CD4-positive, alpha-beta T cell treated with Interleukin-6 at 100 ng/mL for 8 hours (primary cell): ENCODE measurements at places on chromosomes 6 and 20.

GRCh38 chr20:1469925-1470571 lies 3.4 kb upstream of the NSFL1C start:
- no peak for DNase-seq

DNA sequence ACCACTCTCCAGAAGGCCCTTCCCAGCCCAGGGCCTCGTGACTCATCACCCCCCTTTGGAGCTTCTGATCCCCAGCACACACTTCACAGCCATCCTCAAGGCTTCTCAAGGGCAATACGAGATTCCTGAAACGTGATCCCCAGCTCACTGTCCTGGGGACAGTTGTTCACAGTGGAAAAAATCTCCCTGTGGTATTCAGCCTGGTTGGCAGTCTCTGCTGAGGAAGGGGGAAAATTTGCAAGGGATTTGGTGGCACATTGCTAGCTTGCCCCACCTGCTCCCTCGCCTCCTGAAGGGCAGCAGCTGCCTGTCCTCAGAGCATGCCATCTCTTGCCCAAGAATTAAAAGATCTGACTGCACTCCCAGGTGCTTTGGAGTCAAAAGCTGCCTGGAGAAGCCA lies 20.7 kb upstream of the PKHD1 start:
- DNase-seq: no peak

DNA sequence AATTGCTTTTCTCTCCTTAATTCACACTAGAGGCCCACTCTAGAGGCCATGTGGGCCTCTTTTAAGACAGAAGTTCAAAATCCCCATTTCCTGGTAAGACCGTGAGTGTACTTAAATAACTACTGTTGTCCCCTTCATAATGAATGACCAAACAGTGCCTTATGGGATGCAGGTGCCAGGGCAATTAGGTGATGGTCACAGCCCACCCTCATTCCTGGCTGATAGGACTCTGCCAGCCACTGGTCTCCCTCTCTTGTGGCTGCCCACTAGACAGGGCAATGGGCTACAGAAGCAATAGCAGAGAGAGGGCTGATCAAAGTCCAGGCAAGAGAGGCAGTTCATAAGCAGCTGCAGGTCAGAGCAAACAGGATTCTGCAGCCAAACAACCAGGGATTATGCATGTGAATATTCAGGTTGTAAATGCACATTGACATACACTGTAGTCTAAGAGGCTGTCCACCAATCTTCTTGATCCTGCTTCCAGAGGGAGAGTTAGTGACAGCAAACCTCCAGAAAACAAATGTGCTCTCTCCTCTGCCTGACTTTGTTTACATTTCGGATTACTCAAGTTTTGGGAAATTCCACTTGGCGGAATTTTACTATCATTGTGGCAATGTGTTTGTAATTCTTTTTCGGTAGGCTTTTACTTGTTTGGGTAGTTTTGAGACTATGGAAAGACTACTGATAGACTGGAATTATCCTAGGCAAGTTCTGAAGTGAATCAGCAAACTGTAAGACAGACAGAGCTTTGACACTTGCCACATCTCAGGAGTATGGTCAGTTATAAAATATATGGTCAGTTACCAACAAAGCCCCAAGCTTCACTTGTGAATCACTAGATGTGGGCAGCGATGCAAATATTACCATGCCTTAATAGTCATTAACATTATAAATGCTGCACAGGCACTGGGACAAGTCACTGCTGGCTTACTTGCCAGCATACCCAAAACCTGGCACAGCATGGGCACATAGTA lies 12.8 kb downstream of the PTPRK start:
- DNase-seq: no peak

GRCh38 chr6:5067305-5067704 lies 17.8 kb upstream of the PPP1R3G start:
- no peak for DNase-seq

DNA sequence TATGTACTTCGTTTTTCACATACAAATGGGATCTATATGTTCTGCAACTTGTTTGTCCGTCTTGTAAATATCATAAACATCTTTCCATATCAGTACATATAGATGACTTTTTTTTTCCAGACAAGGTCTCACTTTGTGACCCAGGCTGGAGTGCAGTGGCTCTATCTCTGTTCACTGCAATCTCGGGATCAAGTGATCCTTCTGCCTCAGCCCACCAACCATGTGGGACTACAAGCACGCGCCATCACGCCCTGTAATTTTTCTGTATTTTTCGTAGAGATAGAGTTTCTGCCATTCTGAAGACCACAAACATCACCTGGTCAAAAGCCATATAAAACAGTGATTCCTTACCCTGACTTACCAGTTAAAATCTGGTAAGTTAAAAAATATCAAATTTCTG lies 37.7 kb upstream of the SYNCRIP start:
- no peak for DNase-seq
